ENCODE measurements at places on chromosomes 12 and 14. TPM values are rescaled to one million over a fixed set of nuclear protein-coding genes. Genes with fewer than 3 reads are reported as not detected.

DNA sequence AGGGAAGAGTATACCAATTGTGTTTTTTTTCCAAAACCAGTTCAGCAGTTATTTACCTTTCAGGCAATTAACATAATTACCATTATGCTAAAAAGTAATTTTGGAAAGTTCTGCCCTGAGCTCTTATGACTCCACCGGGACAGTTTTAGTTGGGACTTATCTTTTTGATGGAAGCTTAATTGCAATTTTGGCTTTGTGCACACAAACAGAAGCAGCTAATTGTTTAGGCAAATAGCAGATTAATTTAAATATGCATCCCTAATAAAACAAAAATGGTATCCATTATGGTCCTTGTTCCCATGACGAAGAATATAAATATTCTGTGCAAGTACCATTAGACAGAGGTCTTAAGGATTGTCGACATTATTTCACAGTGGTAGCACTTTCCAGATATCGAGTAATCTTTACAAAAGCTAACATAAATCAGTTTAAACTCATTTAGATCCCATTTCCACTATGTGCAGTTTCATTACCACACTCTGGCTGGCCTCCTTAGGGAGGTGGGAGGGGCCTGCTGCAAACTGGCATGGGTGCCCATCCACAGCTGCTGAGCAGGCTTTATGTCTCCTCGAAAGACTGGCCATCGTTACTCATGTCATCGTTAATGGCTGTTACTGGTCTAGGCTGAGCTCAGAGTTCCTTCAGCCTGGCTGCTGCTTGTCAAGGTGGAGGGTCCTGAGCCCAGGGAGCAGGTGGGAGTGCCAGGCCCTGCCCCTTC lies 68.2 kb downstream of the FBXW8 start:
- no peak for DNase-seq

SCARB1 gene
- 102 TPM for total RNA-seq

NPFF gene
- total RNA-seq, result not detected

C3AR1 gene
- total RNA-seq, result 20.5 TPM

MLXIP gene
- 89.7 TPM for total RNA-seq

TAS2R43 gene
- total RNA-seq, result 0.35 TPM

- peak; percentile 61 for DNase-seq
These were observed 76.7 kb downstream of the NCOR2 start for GRCh38 chr12:124490584-124491305.

DNA sequence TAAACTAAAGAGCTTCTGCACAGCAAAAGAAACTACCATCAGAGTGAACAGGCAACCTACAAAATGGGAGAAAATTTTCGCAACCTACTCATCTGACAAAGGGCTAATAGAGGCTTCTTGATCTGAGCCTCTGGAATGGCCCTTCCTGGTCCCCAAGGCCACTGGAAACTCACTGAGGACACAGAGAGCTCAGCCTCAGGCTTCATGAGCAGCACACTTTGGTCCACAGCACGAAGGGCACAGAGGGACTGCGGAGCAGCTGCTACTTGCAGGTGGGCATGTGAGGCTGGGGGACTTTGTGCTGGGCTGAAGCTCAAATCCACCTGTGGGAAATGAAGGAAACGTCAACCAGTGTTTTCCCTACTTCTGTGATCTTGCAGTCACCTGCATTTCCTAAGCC lies 27.4 kb downstream of the PZP start:
- DNase-seq, result no peak

HOXC12 gene
- not detected for total RNA-seq

GRCh38 chr14:88563845-88564244 lies 1.0 kb downstream of the ZC3H14 start:
- no peak for DNase-seq

GRCh38 chr12:50598321-50598862 lies 93.6 kb downstream of the DIP2B start:
- DNase-seq, result no peak

NTS gene
- 0.17 TPM for total RNA-seq

SLCO1A2 gene
- total RNA-seq, result not detected

GRCh38 chr12:13383379-13383778 lies 186.9 kb downstream of the EMP1 start:
- DNase-seq, result peak; percentile 62

SOCS4 gene
- 27.8 TPM for total RNA-seq

DNA sequence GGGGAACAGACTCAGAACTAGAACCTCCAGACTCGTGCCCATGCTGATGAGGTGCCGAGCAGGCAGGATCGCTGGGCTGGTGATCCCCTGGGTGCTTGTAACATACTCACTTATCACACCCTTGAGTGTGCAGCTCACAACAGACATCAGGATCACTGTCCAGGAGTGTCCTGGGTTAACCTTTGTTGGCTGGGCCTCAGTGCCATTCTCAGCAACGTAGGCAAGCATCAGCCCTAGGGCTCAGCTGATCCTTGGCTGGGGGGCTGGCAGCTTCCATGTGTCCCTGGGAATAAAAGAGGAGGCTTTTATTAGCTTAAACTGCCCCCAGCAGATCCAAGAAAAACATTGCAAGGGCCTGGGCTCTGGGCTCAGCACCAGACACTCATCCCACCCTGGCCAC lies 1.6 kb downstream of the TMEM229B start:
- no peak for DNase-seq

DNA sequence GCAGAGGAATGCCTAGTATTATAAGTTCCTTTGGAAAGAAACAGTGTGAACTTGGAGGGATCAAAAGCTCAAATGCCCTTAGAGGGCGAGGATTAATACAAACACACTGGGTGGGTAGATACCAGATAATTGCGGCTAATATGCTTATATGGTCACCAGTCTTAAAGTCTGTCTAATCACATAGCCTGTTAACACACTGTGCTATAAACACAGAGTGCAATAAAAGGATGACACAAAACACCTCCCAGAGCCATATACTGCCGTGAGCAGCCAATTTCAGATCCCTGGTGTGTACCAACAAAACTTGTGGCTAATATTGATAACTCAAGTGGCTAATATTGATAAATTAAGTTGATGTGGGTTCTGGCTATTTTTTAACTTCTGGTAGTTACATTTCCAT lies 1.7 kb upstream of the IL26 start:
- DNase-seq, result no peak

DNA sequence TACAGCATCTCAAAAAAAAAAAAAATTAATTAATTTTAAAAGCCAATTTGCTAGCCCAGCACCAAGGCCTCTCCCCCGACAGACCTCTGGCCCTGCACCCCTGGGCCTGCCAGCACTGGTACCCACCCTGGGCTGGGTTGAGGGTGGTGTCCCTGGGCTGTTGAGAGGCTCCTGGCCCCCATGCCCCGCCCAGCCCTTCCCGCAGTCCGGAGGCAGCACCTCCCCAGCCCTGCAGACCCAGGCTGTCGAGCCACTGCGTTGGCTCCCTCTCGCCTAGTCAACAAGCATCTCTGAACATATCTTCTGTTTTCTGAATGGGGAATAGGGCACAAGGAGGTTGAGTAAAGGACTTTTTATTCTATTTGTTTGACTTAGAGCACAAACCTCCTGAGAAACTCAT lies 87.1 kb downstream of the FBXL14 start:
- DNase-seq, result no peak

OTX2 gene
- not detected for total RNA-seq

DDN gene
- total RNA-seq, result 0.06 TPM

ITPR2 gene
- total RNA-seq, result 50.0 TPM

ATXN2 gene
- total RNA-seq, result 63.9 TPM

DNA sequence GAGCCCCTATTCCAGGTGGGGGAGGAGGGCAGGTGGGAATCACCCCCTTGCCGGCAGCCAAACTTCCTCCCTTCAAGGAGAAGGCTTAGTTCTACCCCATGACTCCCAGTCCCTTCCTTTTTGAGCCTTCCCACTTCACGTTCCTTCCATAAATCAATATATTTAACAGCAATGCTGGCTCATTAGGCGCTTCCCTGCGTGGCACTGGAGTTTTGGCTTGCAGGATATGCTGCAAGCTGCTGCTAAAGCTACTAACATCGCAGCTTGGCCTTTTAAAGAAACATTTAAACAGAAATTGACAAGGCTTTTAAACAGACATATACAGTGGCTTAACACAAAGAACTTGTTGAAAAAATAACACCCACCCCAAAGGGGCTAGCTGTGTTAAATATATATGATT lies 308.0 kb upstream of the FKBP4 start:
- no peak for DNase-seq

DNA sequence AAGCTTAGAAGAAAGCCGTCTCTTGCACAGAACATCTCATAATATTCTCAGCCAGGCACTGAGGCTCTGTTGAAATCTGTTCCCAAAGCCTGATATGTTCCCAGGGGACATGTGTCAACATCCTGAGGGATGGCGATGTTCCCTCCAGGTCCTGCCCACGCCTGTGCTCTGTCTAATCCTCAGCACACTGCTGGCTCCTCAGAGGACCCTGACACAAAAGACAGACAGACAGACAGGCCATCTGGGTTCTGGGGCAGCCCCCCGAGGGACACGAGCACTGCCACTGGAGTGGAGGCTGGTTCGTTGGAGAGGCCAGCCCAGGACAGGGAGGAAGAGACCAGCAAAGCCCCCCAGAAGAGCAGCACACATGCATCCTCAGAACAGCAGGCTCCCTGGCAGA lies 27.8 kb downstream of the CHGA start:
- no peak for DNase-seq

GRCh38 chr12:65025136-65025535 lies 96.0 kb downstream of the WIF1 start:
- no peak for DNase-seq

EFS gene
- total RNA-seq, result 10.8 TPM

TAS2R8 gene
- not detected for total RNA-seq

DNA sequence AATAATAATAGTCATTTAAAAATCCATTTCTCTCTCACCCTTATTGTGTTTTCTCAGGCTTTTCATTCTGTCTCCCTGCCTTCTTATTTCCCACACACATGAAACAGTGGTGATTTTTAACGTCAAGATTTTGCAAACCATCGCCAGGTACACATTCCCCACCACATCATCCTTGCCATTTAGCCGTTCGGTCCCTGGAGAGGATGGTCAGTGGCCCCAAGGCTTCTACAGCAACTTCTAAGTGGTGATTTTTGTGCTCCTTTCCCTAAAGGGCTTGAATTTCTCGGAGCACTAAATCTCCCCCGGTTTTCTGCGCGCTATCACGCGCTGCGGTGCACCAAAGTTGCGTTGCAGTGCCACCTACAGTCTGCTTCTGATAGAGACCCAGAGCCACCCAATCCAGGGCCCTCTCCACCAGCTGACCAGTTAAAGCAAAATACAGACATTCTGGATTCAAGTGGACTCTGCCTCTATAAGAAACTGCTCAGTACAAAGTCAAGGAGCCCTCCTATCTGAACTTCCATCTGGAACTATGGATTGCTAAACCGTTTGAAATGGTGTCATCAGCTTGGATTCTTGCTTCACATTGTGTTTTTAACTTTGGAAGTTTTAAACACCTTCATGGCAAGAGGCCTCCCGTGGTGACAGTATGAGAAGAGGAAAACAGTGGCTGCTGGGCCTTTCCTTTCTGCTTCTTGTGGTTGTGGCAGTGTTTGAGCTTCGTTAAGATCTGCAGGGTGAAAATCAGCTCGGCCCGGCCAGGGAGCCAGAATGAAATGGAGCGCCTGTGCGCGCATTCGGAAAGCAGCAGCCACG lies 234.0 kb downstream of the SPTSSA start:
- DNase-seq, result peak; percentile 71

GRCh38 chr12:16583969-16584745 lies 21.8 kb downstream of the LMO3 start:
- DNase-seq, result no peak

DNA sequence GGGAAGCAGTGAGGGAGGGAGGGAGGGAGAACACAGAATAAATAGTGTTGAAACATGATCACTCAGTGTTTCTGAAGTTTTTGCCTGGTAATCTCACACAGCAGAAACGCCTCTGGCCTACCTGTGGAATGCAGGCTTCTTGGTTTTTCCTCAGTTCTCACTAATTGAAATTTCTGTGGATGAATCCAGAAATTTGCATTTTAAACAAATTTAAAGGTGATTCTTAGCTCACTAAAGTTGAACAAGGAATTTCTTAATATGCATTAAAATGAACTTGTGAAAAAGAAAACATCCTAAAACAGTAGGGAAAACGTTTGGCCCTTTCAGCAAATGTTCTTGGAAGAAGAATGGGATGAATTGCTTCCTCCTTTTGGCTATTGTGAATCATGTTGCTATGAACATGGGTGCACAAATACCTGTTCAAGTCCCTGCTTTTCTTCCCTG lies 1.4 kb downstream of the RNASE9 start:
- no peak for DNase-seq

COCH gene
- total RNA-seq, result 0.37 TPM

- DNase-seq, result no peak
These were observed 34.2 kb upstream of the C12orf50 start for GRCh38 chr12:88063375-88063774.

PYGL gene
- total RNA-seq, result 11.2 TPM

- DNase-seq, result no peak
These were observed 264.0 kb upstream of the PLEKHG7 start for GRCh38 chr12:92438641-92439419.

GRCh38 chr14:75911883-75912282 lies 69.9 kb downstream of the TGFB3 start:
- peak; percentile 38 for DNase-seq

DNA sequence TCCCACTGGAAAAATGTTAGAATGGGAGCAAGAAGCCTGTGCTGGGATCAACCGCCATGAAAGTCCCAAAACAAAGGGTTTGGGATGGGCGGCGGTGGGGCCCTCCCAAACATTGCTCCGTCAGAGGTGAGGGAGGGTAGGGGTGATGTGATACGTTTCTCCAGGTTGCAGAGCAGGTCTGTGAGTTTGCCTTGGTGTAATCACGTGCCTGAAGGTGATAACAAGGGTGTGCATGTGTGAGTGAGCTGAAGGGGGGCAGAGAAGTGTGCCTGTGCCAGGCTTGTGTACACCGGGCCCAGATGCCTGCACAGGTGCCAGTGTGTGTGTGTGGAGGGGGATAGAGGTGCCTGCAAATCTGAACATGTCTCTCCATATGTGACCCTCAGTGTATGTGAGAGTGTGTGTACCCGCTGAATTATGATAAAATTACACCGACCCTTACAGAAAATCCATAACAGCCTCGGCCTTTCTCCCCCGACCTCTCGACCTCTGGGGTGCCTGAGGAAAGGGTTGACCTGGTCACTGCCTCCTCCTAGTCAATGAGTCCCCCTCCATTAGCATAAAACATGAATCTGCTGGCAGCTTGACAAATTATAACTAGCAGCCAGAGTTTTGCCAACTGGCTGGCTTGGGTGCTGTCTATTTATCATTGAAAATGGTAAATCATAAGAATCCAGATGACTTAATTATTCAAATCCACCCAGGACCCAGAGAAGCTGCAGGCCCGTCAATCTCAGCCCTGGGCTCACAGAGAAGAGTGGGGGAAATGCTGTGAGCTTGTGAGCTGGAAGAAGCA lies 55.6 kb downstream of the SMUG1 start:
- DNase-seq, result no peak
